Stimulated activated CD8-positive, alpha-beta memory T cell treated with anti-CD3 and anti-CD28 coated beads, Interleukin-15, amount 100 ng/mL, for 48 hours (primary cell): ENCODE measurements at places on chromosomes 4 and X.

GRCh38 chrX:118577041-118577440 is 81.4 kb downstream of the DOCK11 start:
- no peak for DNase-seq

DNA sequence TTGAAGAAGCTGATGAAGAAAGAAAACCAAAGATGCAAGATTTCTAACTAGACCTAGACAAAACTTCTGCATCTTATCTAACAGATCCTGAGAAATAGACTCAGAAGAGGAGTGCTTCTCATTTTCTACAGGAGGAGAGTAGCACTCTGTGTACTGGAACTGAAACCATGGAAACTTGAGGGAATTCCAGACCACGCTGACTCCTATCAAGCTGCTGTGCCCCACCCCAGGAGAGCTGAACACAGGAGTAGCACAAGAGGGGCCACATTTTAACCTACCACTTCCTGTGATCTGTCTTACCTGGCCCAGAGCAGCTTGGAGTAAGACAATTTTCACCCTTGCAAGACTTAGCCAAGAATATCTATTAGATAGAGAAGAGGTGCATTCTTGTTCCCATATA is 248.9 kb downstream of the SCFD2 start:
- DNase-seq = no peak

DNA sequence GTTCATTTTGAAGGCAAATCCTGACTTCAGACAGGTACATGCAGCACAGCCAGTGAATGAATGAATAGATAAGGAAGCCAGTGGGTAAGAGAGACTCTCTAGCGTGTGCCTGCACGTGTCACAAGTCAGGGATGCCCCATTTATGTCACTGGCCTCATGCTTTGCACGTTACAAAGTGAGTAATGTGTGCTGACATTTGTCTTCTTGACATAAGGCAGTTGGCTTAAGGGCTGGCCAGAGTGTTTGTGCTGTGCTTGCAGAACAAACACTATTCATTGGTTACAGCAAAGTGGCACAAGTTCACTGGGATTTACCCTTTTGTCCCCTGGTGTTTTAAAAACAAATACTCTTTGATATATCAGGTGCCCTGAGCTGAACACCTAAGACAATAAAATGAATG is 55.9 kb downstream of the CRMP1 start:
- no peak for DNase-seq

DNA sequence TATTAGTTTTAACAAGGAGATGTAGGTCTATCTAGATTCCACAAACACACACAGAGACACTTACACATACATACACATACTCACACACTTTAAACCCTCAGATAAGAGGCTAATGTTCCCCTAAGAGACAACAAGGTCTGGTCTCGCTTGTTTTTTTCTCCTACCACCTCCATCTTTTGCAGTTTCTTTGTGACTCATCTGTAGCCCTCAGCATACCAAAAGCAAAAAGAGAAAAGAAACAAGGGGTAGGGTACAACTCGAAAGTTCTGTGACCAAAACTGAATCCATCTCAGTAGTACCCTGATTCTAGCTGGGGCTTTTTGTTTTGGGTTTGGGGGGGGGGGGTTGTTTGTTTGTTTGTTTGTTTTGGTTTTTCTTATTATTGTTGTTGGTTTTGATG is 12.2 kb upstream of the EXOSC9 start:
- DNase-seq = no peak

DNA sequence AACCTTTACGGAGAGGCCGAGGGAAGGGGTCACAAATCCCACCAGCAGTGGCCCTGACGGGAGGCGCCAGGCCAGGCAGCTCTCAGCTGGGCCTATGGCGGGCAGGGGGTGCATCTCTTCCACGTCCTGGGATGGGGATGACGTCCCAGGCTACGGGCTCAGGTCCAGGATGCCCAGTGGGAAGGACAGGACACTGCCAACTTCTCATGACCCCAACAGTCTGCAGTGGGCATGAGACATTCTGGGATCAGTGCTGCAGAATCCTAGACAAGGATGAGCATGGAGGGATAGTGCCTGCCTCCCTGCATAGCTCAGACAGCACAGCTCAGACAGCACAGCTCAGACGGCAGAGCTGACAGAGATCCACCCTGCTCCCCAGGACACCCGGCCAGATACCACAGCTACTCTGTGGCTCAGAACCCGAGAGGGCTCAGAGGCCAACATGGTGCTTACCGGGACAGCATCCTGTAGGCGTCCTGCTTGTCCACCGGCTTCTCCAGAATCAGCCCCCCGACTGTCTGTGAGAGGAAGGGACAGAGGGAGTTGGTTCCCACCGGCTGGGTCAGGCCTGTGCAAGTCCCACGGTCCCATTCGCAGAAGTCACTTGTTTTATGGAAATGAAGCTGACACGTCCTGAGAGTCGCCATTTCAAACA is 17.3 kb downstream of the ASMTL start:
- DNase-seq = no peak

GRCh38 chr4:121714548-121714947 is 17.8 kb upstream of the ANXA5 start:
- no peak for DNase-seq

DNA sequence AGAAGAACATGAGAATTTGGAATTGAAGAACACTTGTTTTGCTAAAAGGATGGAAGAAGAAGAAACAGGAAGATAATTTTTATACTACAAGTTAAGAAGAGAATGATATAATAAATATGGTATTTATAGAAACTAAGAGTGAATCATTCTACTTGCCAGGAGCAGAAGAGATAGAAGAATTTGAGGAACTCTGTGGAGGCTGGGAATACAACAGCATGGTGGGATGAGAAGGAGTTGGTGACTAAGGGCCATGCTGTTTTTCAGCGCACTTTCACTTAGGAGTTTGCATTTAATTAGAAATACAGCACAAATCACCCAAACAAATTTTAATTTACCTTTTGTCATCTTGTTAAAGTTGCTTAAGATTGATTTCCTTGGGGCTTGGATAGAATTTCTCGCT is 20.5 kb downstream of the HADH start:
- DNase-seq = no peak

GRCh38 chrX:124634363-124634762 is 288.0 kb downstream of the SH2D1A start:
- DNase-seq = no peak

- no peak for DNase-seq
Measured at GRCh38 chrX:123487236-123487635, 245.6 kb downstream of the THOC2 start.

DNA sequence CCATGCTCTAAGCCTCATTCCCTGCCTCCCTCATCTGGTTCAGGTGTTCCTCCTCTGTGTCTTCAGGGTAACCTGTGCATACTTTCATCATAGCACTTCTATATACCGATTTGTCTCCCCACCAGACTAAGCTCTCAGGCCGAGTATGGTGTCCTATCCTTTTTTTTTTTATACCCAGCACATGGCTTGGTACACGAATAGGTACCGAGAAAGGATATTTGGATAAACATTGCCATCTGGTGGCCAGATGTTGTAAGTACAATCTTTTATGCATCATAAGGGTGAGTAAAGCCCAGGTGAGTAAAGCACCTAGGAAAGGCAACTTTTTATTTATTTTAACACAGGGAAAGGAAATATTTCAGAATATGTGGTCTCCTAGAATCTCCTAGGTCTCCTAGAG is 68.4 kb downstream of the MID2 start:
- no peak for DNase-seq

DNA sequence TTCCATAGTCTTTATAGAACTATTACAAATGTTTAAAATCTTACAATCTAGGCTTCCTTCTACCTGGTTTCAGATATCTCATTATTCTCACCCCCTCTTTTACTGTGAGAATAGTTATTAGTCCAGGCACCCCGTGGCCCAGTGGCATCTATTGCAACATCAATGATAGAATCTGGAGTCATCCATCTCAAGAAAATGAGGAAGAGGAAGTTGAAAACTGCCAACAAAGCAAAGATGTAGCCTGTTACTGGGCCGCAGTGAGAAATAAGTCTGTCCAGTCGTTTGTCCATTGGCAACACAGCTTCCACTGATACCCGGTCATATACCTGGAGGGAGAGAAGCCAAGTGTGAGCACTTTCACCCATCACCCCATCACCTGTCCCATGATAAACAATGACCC is 6.0 kb upstream of the ASB11 start:
- no peak for DNase-seq

GRCh38 chrX:9844936-9845577 is 58.8 kb downstream of the SHROOM2 start:
- DNase-seq = no peak

DNA sequence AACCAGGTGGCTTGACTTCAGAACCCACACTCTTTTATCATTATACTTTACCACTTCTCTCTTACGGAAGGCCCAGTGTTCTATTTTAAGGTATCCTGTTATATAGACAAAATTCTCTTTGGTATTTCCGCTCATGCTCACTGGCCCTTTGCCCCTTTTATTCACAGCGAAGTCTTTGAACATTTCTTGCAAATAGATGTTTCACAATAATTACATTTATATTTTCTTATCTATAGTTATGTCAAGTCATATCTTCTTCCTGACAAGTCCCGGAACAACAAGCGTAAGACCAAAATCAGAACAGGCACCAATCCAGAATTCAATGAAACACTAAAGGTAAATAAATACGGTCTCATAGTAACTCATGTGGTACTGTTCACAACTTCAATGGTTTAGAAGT is 102.0 kb downstream of the SYTL5 start:
- no peak for DNase-seq

DNA sequence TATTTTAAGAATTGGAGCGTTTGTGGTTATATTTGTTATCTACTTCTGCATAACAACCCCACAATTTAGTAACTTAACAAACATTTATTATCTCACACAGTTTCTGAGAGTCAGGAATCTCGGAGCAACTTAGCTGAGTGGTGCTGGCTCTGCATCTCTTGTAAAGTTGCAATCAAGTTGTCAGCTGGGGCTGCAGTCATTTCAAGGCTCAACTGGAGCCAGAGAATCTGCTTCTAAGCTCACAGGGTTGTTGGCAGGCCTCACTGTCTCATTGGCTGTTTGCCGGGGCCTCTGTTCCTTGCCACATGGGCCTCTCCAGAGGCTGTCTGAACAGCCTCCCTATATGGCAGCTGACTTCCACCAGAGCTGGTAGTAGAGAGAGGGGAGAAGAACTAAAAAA is 281.2 kb upstream of the GNPDA2 start:
- no peak for DNase-seq

GRCh38 chrX:68989865-68990606 is 161.2 kb downstream of the EFNB1 start:
- DNase-seq = no peak

- DNase-seq = no peak
Measured at GRCh38 chrX:77342004-77342403, 105.2 kb upstream of the FGF16 start.

GRCh38 chr4:180106997-180107396 is 2136.2 kb upstream of the TENM3 start:
- DNase-seq = no peak

DNA sequence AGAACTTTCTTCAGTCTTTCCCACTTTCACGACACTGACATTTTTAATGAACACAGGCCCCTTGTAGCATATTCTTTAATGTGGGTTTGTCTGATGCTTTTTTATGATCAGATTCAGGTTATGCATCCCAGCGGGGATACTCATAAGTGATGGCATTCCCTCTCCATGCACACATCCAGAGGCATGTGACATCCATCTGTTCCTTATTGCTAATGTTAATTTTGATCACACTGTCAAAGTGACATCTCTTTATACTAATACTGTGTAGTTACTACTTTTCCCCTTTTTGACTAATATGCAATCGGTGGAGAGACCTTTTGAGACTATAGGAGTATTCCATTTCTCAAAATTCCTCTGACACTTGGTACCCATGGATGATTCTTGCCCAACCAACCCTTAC is 43.8 kb upstream of the HS3ST1 start:
- DNase-seq = no peak

- DNase-seq = no peak
Measured at GRCh38 chrX:39996536-39996935, 101.2 kb downstream of the BCOR start.

DNA sequence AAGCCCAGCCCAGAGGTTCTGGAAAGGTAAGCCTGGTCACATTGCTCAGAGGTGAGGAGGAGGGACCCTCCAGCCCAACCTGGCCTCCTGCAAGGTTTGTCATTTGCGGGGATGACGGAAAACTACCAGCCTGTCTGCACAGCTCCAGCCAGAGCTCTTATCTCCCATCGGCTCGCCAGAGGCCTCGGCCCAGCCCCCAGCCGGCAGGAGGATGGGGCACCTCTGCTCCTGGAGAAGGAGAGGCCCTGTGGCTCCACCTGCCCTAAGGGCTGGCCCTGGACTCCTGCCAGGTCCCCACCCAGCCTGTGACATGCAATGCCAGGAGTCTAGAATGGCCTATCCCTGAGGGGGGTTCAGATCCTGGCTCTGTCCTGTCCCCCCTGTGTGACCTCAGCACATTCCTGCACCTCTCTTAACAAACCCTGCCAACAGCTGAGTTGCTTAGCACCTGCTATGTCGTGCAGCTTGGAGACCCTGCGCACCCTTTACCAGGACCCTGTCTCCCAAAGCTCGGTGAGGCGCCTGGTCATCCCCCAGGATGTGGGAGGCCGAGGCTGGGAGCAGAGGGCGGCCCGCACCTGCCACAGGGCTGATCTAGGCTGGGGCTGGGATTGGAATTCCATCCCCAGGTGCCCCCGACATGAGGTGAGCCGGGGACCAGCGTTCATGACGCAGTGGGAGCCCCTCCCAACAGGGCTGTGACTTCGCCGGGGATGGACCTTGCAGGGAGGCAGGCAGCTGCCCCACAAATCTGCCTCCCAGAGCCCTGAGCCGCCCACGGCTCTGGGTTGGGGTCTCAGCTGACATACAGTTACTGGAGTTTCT is 14.4 kb downstream of the ADRA2C start:
- no peak for DNase-seq

DNA sequence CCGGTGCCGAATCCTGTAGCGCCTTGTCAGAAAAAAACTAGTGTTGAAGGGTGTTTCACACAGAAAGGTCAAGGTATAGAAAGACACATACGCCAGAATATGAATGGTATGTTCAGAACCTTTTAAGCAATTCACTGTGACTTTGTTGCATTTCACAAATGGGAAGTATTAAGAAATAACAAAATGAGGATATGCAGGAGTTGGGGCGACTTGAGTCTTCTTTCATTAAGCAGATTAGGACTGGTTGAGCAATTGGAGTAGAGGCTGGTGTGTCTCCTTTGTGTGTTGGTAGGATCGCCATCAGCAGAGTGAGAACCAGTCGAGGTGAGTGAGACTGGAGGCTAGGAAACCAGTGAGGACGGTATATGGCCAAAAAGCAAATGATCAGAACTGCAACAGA is 1454.5 kb upstream of the TENM3 start:
- no peak for DNase-seq

GRCh38 chr4:113593400-113594230 is 167.9 kb downstream of the CAMK2D start:
- DNase-seq = no peak

- no peak for DNase-seq
Measured at GRCh38 chrX:12241026-12241425, 102.8 kb downstream of the FRMPD4 start.

GRCh38 chr4:72817012-72817411 is 248.0 kb upstream of the ADAMTS3 start:
- DNase-seq = no peak

- DNase-seq = no peak
Measured at GRCh38 chr4:186137196-186137794, 32.8 kb downstream of the FAM149A start.

GRCh38 chr4:12446256-12446655 is 1017.6 kb upstream of the HS3ST1 start:
- DNase-seq = no peak

- DNase-seq = no peak
Measured at GRCh38 chrX:132216806-132217202, 2.4 kb downstream of the RAP2C start.
